ENCODE measurements at places on chromosomes 3 and 15. TPM values are rescaled to one million over a fixed set of nuclear protein-coding genes. Genes with fewer than 3 reads are reported as not detected.

GRCh38 chr3:52896613-52897012 is 735 bp downstream of the STIMATE start:
- DNase-seq, result peak; percentile 9

DNA sequence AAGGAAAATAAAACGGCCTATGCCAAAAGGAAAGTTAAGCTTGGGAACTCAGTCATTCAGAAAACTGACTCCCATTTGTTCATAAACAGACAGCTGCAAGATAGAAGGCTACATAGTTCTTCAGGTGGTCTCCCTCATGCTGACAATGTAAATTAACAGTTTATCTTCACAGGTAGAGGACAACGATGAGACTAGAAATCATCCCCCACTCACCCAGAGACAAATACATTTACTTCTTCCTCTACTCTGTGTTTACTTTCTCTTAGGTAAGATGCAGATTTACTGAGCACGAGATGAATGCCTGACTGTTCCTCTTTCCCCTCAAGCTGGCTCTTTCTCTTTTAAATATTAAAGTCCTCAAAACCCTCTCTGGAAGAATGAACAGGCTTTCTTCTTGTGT is 117.6 kb upstream of the UBP1 start:
- DNase-seq, result no peak

Gene IQCB1
- total RNA-seq, result 21.1 TPM

Gene TNFAIP8L3
- total RNA-seq, result 3.6 TPM

DNA sequence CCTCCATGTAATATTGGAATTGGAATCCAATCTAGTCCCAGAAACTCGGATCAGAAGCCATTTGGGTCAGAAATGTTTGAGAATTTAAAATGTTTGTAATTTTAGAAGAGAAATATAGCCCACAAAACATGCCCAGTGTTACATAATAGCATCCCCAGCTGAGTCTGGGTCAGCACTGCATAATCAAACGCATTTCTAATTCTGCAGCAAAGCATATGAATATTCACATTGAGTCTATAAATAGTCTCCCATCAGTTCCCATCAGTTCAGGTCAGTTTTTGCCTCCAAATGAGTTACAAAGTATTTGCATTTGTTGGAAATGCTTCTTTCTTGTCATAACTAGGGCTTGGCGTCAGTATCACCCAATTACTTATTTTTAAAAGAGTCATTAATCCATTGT is 383.1 kb downstream of the IL5RA start:
- DNase-seq, result no peak

Gene SLC35G2
- 6.0 TPM for total RNA-seq

DNA sequence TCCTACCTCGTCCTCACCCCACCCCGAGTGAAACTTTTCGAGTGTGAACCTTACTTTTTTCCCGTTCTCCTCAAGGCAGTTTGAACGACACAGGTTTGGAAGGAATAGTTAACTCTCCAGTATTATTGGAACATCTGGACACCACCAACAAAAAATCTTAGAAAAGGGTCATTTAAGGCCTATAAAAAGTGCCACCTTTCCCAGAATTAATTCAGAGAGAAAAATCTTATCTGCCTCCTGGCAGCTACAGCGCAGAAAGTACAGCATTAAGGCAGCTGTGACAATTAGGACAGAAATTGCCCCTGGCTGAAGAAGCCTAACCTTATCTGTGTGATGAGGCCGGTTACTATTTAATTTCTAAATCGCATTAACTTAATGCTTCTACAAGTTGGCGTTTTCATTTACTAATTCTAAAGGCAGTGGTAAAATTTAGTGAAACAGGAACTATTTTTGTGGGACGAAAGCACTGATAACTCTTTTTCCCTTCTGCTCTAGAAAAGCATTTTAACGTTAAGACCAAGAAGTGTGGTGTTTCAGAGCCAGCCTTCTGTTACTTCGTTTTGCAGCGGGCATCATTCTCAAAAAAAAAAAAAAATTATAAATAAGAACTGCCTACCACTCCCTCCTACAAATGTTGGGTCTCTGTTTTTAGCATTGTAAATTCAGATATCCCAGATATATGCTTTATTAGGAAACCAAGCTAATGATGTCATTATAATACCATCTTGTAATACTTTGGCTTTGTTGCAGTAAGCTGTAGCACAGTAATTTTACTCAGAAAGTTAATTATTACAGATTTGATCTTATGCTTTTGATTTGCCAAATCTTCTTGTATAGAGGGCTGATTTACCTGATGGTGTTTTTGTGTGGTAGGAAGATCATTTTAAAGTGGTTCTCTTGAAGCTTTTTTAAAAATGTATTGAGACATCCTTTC is 1.4 kb downstream of the ATP11B start:
- DNase-seq, result peak; percentile 7

DNA sequence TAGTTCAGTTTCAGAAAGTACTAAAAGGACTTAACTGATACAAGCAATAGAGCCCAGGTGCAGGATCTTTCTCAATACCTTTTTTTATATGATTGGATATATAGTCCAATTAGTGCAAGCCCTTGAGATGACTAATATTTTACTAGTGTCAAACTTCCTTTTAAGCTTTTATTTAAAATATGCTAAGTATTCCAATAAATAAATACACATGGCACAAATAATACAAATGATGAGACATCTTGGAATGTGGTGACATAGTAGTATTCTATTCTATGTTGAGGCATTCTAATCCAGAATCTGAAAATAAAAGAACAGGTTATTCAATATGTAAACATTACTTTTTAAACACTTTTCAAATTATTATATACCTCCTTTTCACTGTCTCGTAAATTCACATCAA is 670.0 kb downstream of the SI start:
- DNase-seq, result no peak

GRCh38 chr3:72144773-72145505 is 360.0 kb upstream of the PROK2 start:
- no peak for DNase-seq

- no peak for DNase-seq
Observed at GRCh38 chr15:98221577-98221976, 261.1 kb downstream of the ARRDC4 start.

Gene PATL2
- not detected for total RNA-seq

DNA sequence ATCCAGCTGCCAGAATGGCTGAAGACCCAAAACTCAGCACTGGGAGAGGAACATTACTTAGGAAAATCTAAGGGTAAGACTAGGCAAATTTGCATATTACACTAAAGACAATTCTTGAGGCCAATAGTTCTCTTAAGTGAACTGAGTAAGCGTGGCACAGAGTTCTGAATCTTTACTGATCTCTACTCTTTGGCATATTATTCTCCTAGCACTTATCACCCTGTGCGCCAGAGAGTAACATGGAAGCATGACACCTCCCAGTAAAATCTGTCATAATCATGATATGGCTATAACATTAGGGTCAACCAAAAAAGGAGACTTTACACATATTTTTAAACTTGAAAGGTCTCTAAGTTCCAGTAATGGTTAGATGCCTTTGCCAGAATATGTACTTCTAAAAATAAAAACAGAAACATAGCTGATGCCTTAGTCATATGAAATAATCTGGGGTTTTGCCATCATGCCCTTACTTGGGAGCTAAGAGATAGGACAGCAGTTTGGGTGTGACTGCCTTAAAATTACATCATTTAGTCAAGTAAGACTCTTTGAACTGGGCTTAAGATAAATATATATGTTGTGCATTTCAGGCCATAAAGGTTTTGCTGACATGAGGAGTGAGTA is 290.5 kb downstream of the PLCL2 start:
- peak; percentile 5 for DNase-seq

Gene MME
- total RNA-seq, result 94.5 TPM

Gene TIPARP
- 229 TPM for total RNA-seq

DNA sequence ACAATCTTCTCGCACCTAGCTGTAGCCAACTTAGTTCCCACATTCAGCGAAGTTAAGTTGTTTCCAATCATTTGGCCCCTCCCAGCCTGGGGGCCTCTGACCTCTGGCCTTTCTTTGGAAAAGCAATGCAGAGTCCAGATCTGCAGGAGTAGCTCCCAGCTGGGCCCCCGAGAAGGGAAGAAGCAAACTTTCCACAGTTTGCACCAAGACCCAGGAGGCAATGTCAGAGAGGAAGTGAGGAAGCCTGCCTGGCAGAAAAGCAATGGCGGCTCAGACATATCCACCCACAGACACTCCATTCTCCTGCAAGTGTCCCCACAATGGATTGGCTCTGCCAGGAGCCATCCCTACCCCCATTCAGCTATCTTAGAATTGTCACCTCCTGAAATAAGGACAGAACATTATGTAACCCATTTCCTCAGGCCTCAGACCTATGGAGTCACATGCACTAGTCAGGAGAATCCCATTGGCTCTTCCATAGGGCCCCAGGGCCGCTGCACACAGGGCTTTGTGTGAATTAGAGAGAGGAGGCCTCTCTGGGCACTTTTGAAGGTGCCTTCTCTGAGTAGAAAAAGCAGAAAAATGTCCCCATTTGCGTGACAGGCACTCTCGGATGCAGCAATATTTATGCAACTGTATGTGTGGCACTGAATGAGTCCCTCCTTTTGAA is 3.0 kb upstream of the BUB1B start:
- DNase-seq, result no peak

Gene CYP8B1
- not detected for total RNA-seq

Measured in mammary epithelial cell (primary cell).